ENCODE measurements at places on chromosomes 6 and 20.

DNA sequence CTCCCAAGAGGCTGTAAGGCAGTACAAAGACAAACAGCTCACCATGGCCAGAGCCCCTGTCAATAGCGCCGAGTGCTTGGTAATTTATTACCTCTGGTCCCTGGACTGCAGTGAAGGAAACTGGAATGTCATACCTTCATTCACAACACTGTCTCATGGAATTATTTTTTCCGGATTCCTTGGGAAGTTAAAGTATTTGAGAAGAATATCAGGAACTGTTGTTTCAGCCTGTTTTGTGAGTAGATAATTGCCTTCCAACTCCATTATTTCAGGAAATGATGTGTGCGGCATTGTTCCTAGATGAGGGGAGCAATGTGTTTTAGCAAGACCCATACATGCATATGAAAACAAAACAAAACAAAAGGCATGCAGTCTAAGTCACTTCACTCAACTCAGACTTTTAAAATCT, 64.0 kb downstream of the BLOC1S5 start:
- DNase-seq, result no peak

- DNase-seq, result no peak
These were observed 17.9 kb upstream of the RUNX2 start for GRCh38 chr6:45310118-45310788.

DNA sequence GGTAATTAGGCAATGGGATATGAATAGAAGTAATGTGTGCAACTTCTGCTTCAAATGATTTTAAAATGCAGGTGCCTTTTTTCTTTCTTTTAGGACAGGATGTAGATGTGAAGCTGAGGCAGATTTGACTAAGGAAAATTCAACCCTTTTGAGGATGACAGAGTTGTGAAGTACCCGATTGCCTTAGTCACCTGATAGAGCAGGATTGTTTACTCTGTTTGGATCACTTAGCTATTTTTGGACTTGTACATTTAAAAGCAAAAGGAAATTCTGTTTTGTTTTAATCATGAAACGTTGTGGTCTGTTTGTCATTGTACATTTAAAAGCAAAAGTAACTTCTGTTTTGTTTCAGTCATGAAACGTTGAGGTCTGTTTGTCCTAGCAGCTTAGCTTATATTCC, 143.4 kb downstream of the FAM83B start:
- no peak for DNase-seq

DNA sequence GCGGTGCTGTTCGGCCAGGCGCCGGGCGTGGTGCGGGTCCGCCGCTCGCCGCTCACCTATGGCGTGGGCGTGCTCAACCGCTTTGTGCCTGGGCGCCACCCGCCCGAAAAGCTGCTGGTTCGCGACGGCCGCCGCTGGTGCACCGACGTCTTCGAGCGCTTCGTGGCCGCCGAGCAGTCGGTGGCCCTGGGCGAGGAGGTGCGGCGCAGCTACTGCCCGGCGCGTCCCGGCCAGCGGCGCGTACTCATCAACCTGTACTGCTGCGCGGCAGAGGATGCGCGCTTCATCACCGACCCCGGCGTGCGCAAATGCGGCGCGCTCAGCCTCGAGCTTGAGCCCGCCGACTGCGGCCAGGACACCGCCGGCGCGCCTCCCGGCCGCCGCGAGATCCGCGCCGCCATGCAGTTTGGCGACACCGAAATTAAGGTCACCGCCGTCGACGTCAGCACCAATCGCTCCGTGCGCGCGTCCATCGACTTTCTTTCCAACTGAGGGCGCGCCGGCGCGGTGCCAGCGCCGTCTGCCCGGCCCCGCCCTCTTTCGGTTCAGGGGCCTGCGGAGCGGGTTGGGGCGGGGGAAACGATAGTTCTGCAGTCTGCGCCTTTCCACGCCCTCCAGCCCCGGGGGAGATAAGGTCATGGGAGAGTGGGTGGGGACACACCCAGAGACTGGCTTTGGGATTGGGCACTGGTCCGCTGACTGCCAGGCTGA, 15.7 kb downstream of the ADISSP start:
- no peak for DNase-seq

- no peak for DNase-seq
These were observed 34.3 kb downstream of the ADGRF1 start for GRCh38 chr6:47007657-47008396.

GRCh38 chr6:169320013-169320412, 66.4 kb upstream of the THBS2 start:
- DNase-seq, result no peak

- no peak for DNase-seq
These were observed 159.8 kb upstream of the HCRTR2 start for GRCh38 chr6:55014321-55015088.

DNA sequence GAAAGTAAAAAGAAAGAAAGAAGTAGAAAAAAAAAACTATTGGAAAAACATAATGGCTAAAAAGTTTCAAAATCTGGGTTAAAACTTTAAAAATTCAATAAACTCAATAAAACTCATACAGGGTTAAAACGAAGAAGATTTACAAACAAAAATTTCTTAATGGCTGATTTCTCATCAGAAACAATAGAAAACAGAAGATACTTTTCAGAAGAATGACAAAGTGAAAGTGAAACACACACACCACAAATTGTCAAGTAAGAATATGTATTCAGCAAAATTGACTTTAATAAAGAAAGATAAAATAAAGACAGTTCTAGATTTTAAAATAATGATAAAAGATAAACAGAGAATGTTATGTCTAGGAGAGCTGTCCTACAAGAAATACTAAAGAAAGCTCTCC, 618.9 kb upstream of the GJE1 start:
- DNase-seq, result no peak

DNA sequence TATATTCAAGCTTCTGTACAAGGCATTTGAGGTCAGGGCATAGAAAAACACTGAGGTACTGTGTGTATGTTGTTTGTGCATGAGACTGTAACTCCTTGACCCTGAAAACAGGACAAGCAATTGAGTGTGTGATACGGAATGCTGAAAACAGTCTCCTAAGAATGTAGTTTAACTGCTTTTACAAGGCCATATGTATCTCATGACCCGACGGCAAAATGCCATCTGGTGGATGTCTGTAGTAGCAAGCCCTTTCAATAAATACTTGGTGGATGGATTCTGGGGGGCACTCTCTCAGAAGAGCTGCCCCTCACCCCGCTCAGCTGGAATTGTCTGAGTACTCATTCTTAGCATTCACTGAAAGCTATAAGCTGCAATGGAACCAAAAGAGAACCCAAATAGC, 69.3 kb upstream of the EYS start:
- no peak for DNase-seq

Measured in activated T-helper 1 cell treated with anti-CD3 and anti-CD28 coated beads, Interleukin-2, amount 50 U/mL, for 16 hours (primary cell).